ENCODE measurements at places on chromosomes 12 and 14. TPM values are rescaled to one million over a fixed set of nuclear protein-coding genes. Genes with fewer than 3 reads are reported as not detected.

The TMEM121 gene
- total RNA-seq = 3.5 TPM

The PTHLH gene
- total RNA-seq = 13.1 TPM

- DNase-seq = no peak
Observed at GRCh38 chr14:58288106-58288792, 10.1 kb upstream of the ARID4A start.

GRCh38 chr14:94761348-94761996 is 8.4 kb downstream of the GSC start:
- DNase-seq = no peak

- DNase-seq = no peak
Observed at GRCh38 chr14:99454246-99454645, 26.4 kb downstream of the SETD3 start.

Data from right cardiac atrium (tissue), 5 donors.